ENCODE measurements at places on chromosomes 12 and 14. TPM values are rescaled to one million over a fixed set of nuclear protein-coding genes. Genes with fewer than 3 reads are reported as not detected.
A peak's percentile ranks its signal among the peaks of the same experiment; 100 is the strongest.

- H3K4me1 ChIP-seq: no peaks in the 10 kb centered on the region
- DNase-seq: no peak
- no peaks in the 10 kb centered on the region for H3K27me3 ChIP-seq
Measured at GRCh38 chr12:99910342-99910741, 74.4 kb downstream of the ANKS1B start.

ABHD12B gene
- total RNA-seq: 102 TPM

DNA sequence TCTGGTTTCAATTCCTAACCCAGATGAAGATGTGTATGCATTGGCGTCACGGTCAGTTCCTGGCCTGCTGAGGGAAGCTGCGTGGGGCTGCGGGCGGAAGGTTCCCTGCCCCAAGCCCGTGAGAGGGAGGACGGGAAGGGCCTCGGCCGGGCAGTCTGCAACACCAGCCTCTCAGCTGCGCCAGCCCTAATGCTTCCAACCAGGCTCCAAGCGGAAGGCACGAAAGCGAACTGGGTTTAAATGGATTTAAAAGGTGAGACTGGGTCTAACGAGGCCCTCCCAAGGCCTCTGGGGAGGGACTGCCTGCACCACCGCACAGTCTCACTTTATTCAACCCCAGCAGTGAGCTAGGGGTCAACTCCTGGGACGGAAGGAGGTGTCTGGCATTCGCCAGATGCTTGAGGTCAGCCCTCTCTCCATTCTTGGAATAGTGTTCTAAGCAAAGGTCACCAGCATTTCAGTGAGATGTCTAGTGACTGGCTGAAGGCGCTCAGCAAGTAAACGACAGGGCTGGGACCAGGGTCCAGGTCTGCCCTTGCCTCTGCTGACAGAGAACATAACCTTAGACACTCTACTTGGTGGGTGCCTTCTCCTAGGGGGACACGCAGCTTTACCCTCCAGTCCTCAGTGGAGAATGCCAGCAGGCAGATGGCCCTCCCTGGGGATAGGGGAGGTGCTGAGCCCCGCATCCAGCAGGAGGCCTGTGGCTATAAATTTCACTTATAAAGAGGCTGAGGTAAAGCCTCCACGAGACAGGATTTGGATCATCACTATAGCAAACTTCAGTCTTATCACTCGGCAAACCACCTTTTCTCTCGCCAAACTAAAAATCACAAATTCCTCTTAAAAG, 92.2 kb downstream of the PIWIL1 start:
- H3K27ac ChIP-seq: no peak overlapping the region
- H3K4me3 ChIP-seq: no peak overlapping the region
- no peaks in the 10 kb centered on the region for H3K27me3 ChIP-seq
- no peaks in the 10 kb centered on the region for H3K4me1 ChIP-seq

- H3K36me3 ChIP-seq: no peaks in the 10 kb centered on the region
- peak overlapping the region; percentile 77 for H3K27ac ChIP-seq
- no peak overlapping the region for H3K4me3 ChIP-seq
- H3K27me3 ChIP-seq: no peaks in the 10 kb centered on the region
- peak; percentile 91 for DNase-seq
Measured at GRCh38 chr12:6764011-6764828, 1.9 kb upstream of the PTMS start.

- DNase-seq: no peak
- no peaks in the 10 kb centered on the region for H3K36me3 ChIP-seq
- H3K4me3 ChIP-seq: no peak overlapping the region
- no peaks in the 10 kb centered on the region for H3K4me1 ChIP-seq
- no peak overlapping the region for H3K27ac ChIP-seq
- no peaks in the 10 kb centered on the region for H3K27me3 ChIP-seq
Measured at GRCh38 chr14:95307402-95308041, 12.2 kb downstream of the CLMN start.

DNA sequence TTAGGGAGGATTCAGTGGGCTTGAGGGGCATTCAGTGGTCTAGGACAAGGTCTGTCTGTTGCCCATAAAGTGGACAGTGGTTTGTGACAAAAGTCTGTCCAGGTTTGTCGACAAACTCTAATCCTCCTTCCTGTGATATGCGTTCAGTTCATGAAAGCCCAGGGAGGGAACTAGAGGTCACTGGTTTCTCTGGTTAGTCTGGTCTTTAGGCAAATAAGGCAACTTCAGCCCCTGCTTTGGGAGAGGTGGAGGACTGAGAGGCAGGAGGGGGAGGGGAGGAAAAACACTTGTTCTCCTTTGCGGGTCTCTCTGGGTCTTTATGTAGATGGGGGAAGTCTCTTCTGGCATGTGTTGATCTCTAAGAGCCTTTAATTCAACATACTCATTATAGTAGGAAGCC, 235.1 kb upstream of the PWP1 start:
- no peaks in the 10 kb centered on the region for H3K36me3 ChIP-seq
- no peak overlapping the region for H3K4me3 ChIP-seq
- no peak overlapping the region for H3K27ac ChIP-seq
- H3K4me1 ChIP-seq: 0 out of 2 replicates have a peak, but pooled peaks cover 4% of the 10 kb centered on the region

Measured in H1 (cell line).